ENCODE measurements at places on chromosomes 5 and 9. TPM values are rescaled to one million over a fixed set of nuclear protein-coding genes. Genes with fewer than 3 reads are reported as not detected.
A peak's percentile ranks its signal among the peaks of the same experiment; 100 is the strongest.

DNA sequence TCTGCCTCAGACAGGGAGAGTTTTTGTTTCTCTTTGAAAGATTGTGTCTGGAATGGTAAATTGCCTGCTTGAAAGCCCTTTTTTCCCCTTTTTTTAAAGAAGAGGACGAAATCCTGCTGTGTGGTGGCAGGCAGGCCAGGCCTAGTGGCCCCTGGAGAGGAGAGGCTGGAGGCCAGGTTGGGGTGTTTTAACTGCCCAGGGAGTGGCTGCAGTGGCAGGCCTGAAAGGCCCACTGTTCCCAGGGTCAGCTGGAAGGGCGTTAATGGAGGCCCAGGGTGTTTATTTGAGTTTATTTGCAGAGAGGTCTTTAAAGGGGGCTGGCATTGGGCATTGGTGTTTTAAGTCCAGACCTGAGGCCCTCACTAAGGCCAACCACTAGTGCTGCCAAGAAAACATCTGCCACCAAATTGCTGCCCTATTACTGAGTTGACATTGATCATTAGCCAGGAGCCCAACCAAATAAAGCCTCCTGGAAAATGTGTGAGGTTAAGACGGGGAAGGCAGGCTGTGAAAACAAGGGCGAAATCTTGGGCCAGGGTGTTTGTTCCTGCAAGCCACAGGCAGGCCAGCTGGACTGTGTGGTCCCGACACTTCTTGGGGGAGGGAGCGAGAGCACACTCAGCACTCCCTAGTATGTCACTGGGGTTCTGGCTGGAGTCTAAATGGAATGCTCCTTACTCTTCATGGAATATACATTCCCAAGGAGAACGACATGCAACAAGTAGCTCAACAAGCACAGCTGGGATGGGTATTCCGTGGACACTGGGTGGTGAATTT, 5.0 kb downstream of the JADE2 start:
- H3K27me3 ChIP-seq, result no peaks in the 10 kb centered on the region
- no peak overlapping the region for H3K27ac ChIP-seq

GRCh38 chr5:115374057-115374775, 77.8 kb upstream of the CCDC112 start:
- no peaks in the 10 kb centered on the region for H3K27me3 ChIP-seq
- peaks cover 20% of the 10 kb centered on the region for H3K4me1 ChIP-seq
- H3K27ac ChIP-seq, result no peak overlapping the region
- H3K36me3 ChIP-seq, result no peaks in the 10 kb centered on the region
- H3K4me3 ChIP-seq, result no peak overlapping the region
- no peak for DNase-seq

DNA sequence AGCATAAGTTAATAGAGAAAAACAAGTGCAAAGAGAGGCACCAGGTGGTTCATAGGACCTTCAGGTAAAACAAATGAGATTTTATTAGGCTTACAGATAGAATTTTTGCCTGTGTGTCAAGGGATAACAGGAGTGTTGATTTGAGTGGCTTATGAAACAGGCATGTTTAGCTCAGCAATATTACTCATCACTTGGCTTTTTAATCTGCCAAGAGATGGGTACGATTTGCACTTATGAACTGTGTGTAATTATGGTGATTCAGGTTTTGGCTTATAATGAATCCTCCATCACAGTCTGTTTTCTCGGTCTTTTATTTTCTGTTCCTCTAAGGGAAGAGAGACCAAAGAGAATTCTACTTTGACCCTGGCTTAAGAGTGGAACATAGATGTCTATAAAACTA, 199.3 kb downstream of the DMRTA1 start:
- no peak overlapping the region for H3K27ac ChIP-seq
- H3K4me3 ChIP-seq, result no peak overlapping the region
- no peak for DNase-seq
- no peaks in the 10 kb centered on the region for H3K36me3 ChIP-seq

DNA sequence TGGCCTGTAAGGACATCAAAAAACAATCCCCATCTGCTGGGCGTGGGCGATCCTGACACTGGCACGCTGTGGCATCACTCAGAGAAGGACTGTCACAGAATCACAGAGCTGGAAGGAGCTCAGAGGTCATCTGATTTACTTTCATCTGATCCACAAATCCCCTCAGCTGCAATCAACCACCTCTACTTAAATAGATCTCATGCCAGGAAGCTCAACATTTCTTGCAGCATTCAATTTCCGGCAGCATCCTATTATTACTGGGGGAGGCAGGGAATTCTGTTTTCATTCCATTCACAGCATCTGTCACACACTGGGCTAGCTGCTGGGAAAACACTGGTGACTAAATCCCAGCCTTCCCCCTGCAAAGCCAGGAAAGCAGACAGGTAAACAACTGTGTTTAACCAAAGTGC, 38.3 kb downstream of the RETREG1 start:
- H3K4me1 ChIP-seq, result peaks cover 23% of the 10 kb centered on the region
- H3K27me3 ChIP-seq, result no peaks in the 10 kb centered on the region
- peaks cover 11% of the 10 kb centered on the region for H3K36me3 ChIP-seq
- H3K4me3 ChIP-seq, result no peak overlapping the region

DNA sequence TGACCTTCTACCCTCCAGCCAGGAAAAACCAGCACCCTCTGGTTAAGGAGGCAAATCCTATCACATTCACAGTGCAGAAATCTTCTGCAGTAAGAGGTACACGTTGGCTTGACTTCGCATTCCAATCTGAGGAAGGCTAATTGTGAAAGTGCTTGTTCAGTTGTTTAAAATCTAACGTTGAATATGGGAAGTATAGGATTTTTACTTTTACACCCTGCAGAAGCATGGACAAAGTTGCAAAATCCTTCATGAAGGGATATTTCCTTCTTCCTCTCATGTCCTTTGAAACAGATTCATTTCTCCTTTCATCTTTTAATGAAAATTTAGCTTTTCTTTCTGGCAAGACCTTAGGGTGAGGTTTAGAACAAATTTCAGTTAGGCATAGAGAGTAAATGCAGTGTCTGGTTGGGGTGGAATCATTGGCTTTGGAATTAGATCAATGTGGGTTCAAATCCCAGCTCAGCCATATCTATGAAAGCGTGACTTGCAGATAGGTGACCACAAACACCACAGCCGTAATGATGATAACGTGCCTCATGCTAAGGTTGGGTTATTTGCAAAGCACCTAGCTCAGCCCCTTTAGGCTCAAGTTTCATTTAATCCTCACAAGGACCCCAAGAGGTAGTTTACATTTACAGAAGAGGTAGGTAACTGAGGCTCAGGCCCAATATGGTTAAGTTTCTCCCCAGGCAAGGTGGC, 42.2 kb upstream of the C5orf58 start:
- no peak overlapping the region for H3K4me3 ChIP-seq
- no peak for DNase-seq
- H3K36me3 ChIP-seq, result no peaks in the 10 kb centered on the region
- H3K27me3 ChIP-seq, result peaks cover 13% of the 10 kb centered on the region
- no peak overlapping the region for H3K27ac ChIP-seq
- no peaks in the 10 kb centered on the region for H3K4me1 ChIP-seq

- no peak overlapping the region for H3K4me3 ChIP-seq
- peaks cover 6% of the 10 kb centered on the region for H3K4me1 ChIP-seq
- DNase-seq, result no peak
- no peaks in the 10 kb centered on the region for H3K36me3 ChIP-seq
- no peak overlapping the region for H3K27ac ChIP-seq
- peaks cover 13% of the 10 kb centered on the region for H3K27me3 ChIP-seq
Measured at GRCh38 chr9:6024035-6024554, 8.7 kb upstream of the RANBP6 start.

DNA sequence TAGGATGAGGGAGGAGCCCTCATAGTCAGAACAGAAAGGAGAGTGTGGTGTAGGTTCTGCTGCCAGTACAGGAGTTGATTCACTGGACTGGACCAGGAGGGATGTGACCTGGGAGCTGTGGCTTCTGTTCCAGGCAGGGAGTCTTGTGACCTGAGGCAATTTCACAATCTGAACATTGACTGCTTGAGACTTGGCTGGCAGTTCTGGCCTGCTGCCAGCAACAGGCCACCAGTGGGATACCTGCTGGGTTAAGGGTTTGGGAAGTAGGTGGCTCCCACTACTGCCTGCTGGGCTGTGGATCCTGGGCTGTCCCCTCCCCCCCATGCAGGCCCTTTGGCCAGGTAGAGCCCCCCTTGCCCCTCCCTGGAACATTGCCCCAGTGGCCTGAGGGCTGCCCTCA, 268.6 kb upstream of the ARRDC3 start:
- no peak overlapping the region for H3K4me3 ChIP-seq
- no peaks in the 10 kb centered on the region for H3K36me3 ChIP-seq
- no peak for DNase-seq
- no peaks in the 10 kb centered on the region for H3K27me3 ChIP-seq
- H3K27ac ChIP-seq, result no peak overlapping the region
- no peaks in the 10 kb centered on the region for H3K4me1 ChIP-seq

GRCh38 chr5:2165203-2165602, 282.5 kb upstream of the IRX4 start:
- H3K4me1 ChIP-seq, result no peaks in the 10 kb centered on the region
- H3K36me3 ChIP-seq, result no peaks in the 10 kb centered on the region
- no peak for DNase-seq

GRCh38 chr9:7186175-7186574, 428.4 kb downstream of the KDM4C start:
- H3K4me3 ChIP-seq, result no peak overlapping the region
- H3K27ac ChIP-seq, result no peak overlapping the region
- H3K4me1 ChIP-seq, result no peaks in the 10 kb centered on the region
- no peak for DNase-seq
- H3K27me3 ChIP-seq, result no peaks in the 10 kb centered on the region

DNA sequence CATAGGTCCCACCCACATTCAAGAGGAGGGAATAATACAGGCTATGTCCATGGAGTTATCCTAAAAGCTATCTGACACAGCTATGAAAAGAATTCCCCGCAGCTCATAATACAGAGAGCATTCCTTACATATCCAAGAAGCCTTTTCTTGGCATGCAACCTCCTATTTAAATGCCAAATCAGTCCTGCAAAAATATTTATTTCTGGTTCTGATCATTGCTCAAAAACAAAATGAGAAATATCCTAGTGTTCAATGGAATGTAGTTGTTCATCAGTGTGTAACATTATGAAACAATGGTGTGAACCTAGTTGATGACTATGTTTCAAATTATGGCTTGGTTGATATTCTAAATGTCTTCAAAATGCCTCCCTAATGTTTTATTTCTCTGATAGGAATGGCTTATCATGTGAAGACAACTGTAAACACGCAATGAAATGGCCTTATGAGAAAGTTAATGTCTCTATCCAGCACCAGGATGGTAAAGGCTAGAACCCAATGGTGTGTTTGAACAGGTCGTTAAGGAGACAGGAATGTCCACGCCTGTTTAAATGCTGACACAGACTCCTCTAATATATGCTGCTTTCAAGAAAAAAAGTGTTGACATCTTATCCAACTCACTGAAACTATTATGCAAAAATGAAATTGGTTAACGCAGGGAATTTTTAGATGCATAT, 126.7 kb upstream of the CDH6 start:
- no peak for DNase-seq
- no peak overlapping the region for H3K27ac ChIP-seq
- no peak overlapping the region for H3K4me3 ChIP-seq
- H3K4me1 ChIP-seq, result no peaks in the 10 kb centered on the region

- H3K36me3 ChIP-seq, result no peaks in the 10 kb centered on the region
- no peak overlapping the region for H3K27ac ChIP-seq
- peaks cover 9% of the 10 kb centered on the region for H3K27me3 ChIP-seq
- H3K4me1 ChIP-seq, result no peaks in the 10 kb centered on the region
- DNase-seq, result no peak
- H3K4me3 ChIP-seq, result no peak overlapping the region
Measured at GRCh38 chr5:135217669-135218485, 181.2 kb downstream of the MACROH2A1 start.

- no peaks in the 10 kb centered on the region for H3K4me1 ChIP-seq
- no peaks in the 10 kb centered on the region for H3K36me3 ChIP-seq
- H3K27me3 ChIP-seq, result no peaks in the 10 kb centered on the region
Measured at GRCh38 chr9:24007185-24007584, 181.1 kb upstream of the ELAVL2 start.

- peak; percentile 25 for DNase-seq
- peak overlapping the region; percentile 100 for H3K4me3 ChIP-seq
- peaks cover 60% of the 10 kb centered on the region for H3K36me3 ChIP-seq
- H3K27me3 ChIP-seq, result no peaks in the 10 kb centered on the region
Measured at GRCh38 chr9:91421128-91421765, 2.4 kb downstream of the NFIL3 start.

DNA sequence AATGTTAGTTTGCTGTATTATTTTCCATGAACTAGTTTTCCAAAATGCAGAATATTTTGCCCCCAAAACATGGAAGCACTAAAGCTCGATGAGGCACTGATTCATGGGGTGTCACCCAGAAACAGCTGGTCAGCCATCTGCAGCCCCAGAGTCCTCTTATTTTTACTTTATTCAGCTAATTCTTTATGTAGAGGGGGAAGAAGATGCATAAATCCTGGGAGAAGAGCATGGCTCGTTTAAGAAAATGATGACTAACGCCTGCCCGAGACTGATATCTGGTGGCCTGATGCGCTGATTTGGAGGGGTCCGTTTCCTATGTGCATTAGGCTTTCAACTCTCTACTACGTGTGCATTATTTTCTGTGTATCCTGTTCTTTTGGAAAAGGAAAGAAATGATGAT, 390.3 kb upstream of the MEF2C start:
- H3K27ac ChIP-seq, result no peak overlapping the region
- H3K36me3 ChIP-seq, result no peaks in the 10 kb centered on the region
- H3K4me3 ChIP-seq, result no peak overlapping the region
- no peaks in the 10 kb centered on the region for H3K4me1 ChIP-seq
- H3K27me3 ChIP-seq, result peaks cover 4% of the 10 kb centered on the region

GRCh38 chr5:91885291-91886265, 502.5 kb upstream of the ARRDC3 start:
- H3K27ac ChIP-seq, result no peak overlapping the region
- no peaks in the 10 kb centered on the region for H3K36me3 ChIP-seq
- no peak overlapping the region for H3K4me3 ChIP-seq
- no peaks in the 10 kb centered on the region for H3K4me1 ChIP-seq
- no peak for DNase-seq

- H3K27ac ChIP-seq, result no peak overlapping the region
- H3K36me3 ChIP-seq, result no peaks in the 10 kb centered on the region
- no peak overlapping the region for H3K4me3 ChIP-seq
- DNase-seq, result no peak
- H3K27me3 ChIP-seq, result peaks cover 9% of the 10 kb centered on the region
- peaks cover 9% of the 10 kb centered on the region for H3K4me1 ChIP-seq
Measured at GRCh38 chr5:14556015-14556414, 25.6 kb upstream of the OTULINL start.

- H3K4me3 ChIP-seq, result peak within 1 kb of the TSS; percentile 83
- H3K4me1 ChIP-seq, result peaks cover 9% of the 10 kb centered on the region
- H3K36me3 ChIP-seq, result no peaks in the 10 kb centered on the region
- no peak within 1 kb of the TSS for H3K27ac ChIP-seq
- H3K27me3 ChIP-seq, result peaks cover 14% of the 10 kb centered on the region
Measured at GRCh38 chr9:98192503-98193335, at the start of gene CORO2A. TSS of gene CORO2A (minus strand) at chr9:98192637. CDS start at chr9:98157660, 34,977 bp downstream.

GRCh38 chr9:20622330-20623020, at the start of gene MLLT3:
TSS of gene MLLT3 (minus strand) at chr9:20622499.
- peak; percentile 96 for DNase-seq
- peaks cover 43% of the 10 kb centered on the region for H3K4me1 ChIP-seq
- peak within 1 kb of the TSS; percentile 94 for H3K27ac ChIP-seq
- H3K36me3 ChIP-seq, result peaks cover 22% of the 10 kb centered on the region

The BHMT2 gene
- not detected for total RNA-seq

The PLAC8L1 gene
- 0.74 TPM for total RNA-seq

The HMCN2 gene
- total RNA-seq, result not detected

The TRAF2 gene
- 59.5 TPM for total RNA-seq

The TMEM245 gene
- total RNA-seq, result 24.0 TPM

The CMBL gene
- 0.23 TPM for total RNA-seq

The GAPVD1 gene
- 50.8 TPM for total RNA-seq

The PCDHA12 gene
- not detected for total RNA-seq

The TIMD4 gene
- 5.5 TPM for total RNA-seq

The PDE8B gene
- 0.05 TPM for total RNA-seq

The PAEP gene
- total RNA-seq, result not detected

The DAB2IP gene
- total RNA-seq, result not detected

The CBY3 gene
- 0.51 TPM for total RNA-seq

The C6 gene
- not detected for total RNA-seq

The OBP2B gene
- not detected for total RNA-seq

The FCN2 gene
- total RNA-seq, result not detected

The SOX30 gene
- 0.11 TPM for total RNA-seq

The WWC1 gene
- 0.09 TPM for total RNA-seq

The MLLT3 gene
- total RNA-seq, result 24.9 TPM

All from activated T-helper 2 cell treated with anti-CD3 and anti-CD28 coated beads, Interferon-gamma antibody, Interleukin-2, Interleukin-4, amounts not matched to agents 10 μg/mL and 5 μg/mL and 100 μg/mL, durations not matched to agents 14 hours and 24 hours and 36 hours (primary cell).